ENCODE measurements at places on chromosomes 7 and 10. TPM values are rescaled to one million over a fixed set of nuclear protein-coding genes. Genes with fewer than 3 reads are reported as not detected.

The FAM53B gene
- 61.6 TPM for total RNA-seq

The MPP7 gene
- 28.7 TPM for total RNA-seq

DNA sequence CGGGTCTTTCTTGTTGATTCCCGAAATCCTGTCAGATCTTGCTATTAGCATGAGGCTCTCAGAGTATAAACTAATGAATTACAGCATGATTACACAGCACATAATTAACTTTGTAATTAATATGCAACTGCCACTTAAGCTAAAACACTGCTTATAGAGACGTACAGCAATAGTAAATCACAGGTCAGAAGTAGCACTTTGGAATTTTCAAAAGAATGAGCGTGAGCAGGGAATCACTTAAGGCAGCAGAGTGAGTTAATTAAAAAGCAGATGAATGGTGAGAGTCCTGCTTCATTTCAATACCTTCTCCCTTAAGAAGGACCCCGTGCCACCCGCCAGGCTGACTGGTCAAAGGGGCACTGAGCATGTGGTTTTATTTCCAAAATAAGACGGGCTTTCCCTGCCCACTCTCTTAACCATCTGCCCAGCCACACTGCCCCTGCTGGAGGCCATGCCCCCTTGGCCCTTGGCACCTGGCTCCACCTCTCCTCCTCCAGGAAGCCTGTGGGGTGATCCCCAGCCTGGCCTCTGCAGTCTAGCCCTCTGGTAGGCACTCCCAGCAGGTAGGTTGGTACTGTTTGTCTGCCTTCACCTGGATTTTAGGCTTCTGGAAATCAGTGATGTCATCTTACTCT is 117.8 kb downstream of the ZMIZ1 start:
- DNase-seq, result no peak

- no peak for DNase-seq
Observed at GRCh38 chr7:40866601-40867000, 731.8 kb downstream of the SUGCT start.

DNA sequence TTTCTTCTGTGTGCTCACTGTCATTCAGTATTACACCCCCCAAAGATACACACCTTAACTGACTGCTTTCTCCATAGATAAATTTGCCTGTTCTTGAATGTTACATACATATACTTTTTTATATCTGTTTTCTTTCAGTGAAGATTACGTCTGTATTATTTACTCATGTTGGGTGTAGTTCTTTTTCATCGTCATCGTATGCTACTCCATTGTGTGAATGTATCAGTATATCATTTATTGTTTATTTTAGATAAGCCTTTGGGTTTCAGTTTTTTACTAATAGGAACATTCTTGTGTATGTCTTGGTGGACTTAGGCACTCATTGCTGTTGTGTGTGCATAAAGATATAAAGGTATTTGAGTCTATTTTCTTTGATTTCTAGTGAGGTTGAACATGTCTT is 64.4 kb downstream of the SEPTIN7 start:
- no peak for DNase-seq

- DNase-seq, result no peak
Observed at GRCh38 chr10:91525896-91526712, 106.8 kb downstream of the PPP1R3C start.

DNA sequence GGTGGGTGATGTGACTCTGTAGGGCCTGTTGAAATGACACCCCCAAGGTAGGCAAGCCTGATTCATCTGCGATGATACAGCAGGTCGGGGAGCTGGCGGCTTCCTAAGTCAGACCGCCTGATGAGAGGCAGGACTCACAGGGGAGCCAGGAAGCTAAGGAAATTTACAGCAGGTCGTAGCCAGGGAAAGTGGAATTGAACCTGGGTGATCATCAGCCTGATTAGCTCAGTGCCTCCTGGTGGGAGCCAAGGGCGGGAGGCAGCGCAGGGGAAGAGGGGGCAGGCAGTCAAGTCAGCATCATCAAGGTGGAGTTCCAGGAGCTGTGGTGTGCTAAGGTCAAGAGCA is 18.5 kb upstream of the TRIM56 start:
- DNase-seq, result no peak

DNA sequence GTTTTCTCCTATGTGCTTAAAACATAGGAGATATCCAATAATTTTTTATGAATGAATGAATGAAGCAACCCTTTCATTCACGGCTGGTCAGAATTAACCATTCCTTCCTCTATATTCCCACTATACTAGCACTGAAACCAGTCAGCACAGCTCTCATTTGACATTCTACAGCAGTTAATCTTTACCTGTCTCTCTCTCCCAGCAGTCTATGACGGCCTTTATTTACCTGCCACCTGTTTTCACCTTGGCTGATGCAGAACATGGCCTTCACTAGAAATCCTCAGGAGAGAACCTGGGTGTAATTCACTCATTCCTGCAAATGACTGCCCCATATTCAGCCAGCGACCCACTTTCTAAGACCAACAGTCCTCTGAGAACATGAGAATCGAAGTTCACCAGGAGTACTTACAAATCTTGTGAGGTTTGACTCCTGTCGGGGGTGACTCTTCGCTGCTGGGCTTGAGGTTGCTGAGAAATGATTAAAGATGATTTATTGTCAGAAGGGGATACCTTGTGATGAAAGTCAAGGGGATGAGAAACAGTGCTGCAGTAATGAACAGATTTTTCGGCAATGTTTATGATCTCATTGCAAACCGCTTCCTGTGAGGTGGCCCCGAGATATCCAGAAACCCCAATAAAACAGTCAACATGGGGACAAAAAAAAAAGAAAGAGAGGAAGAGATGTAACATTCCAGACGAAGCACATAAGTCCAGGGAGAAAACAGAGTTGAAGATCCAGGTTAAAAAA is 30.9 kb upstream of the PDLIM1 start:
- DNase-seq, result no peak

The CTTNBP2 gene
- 0.06 TPM for total RNA-seq

The MSMB gene
- total RNA-seq, result not detected

The CLCN1 gene
- not detected for total RNA-seq

DNA sequence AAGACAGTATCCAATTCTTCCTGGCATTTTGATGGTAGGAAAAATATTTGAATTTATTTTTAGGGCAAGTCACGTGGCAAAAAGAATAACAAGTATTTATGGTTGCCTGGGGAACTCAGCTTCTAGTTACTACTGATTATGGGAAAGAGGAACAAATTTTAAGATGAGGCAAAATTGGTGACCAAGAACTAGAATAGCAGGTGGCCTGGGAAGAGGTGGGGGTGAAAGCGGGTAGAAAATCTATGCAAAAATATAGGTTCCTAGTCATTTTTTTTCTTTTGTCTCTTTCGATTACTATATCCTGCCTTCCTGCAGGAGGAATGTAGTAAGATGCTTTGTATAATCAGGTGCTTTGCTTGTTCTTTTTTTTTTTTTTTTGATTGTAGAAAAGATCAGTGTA is 27.8 kb downstream of the ENTPD1 start:
- DNase-seq, result no peak

DNA sequence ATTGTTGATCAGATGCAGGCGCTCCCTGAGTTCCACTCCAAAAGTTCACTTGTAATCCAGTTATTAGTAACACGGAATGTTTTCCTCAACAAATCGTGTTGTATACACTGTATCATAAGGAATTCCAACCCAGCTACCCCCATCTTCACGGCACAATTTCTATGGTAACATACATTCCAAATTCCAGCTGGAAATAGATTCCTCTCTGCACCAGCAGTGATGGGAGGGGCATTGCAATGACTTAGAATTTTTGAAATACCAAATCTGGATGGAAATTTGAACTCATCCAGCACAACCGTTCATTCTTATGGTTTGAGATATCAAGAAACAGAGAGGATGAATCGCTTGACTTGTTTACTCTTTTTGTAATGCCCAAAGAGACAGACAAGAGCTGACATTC is 38.9 kb upstream of the RHEB start:
- DNase-seq, result no peak

The GPR15LG gene
- not detected for total RNA-seq

DNA sequence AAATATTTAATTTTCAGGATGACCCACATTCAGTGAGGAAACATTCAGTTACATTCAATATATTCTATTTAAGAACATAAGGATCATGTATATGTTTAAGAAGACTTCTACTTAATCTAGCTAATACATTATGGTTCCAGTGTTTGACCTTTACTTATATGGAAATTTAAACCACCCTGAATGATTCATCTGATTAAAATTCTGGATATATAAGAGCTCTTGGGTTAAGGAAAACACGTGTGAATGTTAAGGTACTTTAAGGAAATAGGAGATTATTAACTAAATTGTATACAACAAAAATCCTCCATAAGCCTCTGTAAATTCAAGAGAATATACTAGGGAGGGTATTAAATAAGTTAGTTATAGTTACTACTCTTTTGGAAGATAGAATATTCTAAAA is 40.9 kb downstream of the HDAC9 start:
- no peak for DNase-seq

The FAM25G gene
- not detected for total RNA-seq

DNA sequence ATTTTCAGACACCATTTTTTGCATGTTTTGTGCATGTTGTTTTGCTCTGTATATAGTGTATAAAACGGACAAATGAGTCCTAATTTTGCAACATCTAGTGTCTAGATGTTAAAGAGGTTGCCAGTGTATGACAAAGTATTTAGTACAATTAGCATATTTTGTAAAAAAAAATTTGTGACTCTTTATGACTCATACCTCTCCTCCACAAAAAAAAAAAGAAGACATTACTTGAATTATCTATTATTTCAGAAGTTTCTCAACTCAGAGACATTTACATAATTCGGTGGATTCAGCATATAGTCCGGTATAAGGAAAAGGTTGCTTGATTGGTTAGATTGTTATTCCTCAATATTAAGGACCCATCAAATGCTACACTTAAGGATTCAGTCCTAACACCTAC is 26.0 kb downstream of the NUP42 start:
- DNase-seq, result no peak

- no peak for DNase-seq
Observed at GRCh38 chr7:159226011-159226702, 81.5 kb upstream of the VIPR2 start.

DNA sequence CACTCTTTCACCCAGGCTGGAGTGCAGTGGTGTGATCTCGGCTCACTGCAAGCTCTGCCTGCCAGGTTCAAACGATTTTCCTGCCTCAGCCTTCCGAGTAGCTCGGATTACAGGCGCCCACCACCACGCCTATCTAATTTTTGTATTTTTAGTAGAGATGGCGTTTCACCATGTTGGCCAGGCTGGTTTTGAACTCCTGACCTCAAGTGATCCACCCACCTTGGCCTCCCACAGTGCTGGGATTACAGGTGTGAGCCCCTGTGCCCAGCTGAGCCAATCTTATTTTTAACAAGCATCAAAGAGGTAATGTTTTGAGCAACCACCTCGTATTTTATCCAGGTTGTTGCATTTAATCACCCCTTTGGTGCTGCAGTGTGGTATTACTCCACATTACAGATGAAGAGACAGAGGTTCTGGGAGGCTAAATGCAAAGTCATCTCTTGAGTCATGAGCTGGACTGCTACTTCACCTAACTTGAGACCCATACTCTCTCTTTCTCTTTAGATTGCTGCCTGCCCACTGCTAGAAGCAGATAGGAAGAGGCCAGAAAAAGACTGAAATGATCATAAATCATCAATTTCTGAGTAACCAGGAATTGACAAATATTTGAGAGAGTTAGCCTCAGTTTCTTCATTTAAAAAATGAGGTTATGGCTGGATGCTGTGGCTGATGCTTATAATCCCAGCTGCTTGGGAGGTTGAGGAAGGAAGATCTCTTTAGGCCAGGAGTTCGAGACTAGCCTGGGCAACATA is 116.2 kb downstream of the CAMK1D start:
- DNase-seq, result no peak

GRCh38 chr7:132756484-132756990 is 180.3 kb upstream of the PLXNA4 start:
- DNase-seq, result no peak

DNA sequence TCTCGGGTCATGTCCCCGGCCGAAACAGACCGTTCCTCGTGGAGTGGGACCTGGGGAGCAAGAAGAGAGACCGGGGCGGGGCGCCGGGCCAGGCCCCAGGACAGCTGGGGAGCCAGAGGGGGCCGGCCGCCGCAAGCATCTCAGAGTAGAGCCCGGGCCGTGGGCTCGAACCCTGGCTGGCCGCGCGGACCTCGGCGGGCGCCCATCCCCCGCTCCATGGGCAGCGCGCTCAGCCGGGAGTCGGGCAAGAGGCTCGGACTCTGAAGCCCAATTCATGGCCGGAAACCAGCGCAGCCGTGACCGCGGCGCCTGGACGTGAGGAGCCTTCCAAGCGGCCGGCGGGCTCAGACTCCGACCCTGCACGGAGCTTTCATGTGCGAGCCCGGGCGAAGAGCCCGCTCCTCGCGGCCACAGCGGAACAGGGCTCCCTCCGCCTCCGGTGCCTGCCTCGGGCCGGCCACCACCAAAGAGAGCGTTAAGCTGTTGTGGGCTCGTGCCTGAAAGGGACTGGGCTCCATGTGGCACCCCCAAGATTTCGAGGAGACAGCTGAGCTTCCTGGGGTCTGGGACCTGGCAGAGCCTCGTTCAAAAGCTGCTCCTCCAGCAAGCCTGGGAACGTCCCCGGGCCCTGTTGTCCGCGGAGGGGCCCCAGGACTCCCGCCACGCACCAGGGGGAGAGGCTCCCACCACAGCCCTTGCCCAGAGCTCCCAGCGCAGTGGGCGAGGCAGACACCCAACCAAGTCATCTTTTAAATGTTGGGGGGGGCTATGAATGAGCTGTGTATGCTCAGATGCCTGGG is 757 bp upstream of the GRID1 start:
- DNase-seq, result no peak

GRCh38 chr10:62380016-62380415 is 5.8 kb downstream of the ZNF365 start:
- no peak for DNase-seq

DNA sequence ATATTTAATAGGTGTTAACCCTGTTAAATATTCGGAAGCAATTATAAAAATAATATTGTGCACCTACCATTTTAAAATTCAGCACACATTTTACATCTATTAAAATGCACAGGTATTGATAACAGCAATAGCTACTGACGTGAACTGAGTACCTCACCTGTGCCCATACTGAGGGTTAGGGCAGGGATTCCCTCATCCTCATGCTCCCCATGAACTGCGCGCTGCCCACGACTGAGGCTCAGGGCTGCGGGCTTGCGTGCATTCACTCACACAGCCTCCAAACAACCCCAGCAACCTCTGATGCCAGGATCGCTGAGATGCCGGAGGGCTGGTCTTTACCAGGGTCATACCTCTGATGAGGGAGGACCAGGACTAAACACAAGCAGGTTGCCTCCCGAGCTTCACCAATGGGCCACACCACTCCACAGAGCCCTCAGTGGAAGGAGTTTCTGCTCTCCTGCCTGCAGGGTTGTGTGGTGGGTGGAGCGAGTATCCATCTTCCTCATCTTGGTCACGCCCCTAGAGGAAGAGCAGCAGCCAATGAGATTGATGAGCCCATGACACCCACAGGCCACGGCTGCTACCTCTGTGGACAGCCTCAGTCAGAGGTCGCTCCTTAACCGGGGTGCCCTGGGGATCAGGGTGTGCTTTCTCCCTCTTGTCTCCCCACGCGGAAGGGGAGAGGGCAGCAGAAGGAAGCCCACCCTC is 478.3 kb downstream of the TNS3 start:
- no peak for DNase-seq

The TAS2R3 gene
- 2.8 TPM for total RNA-seq

- no peak for DNase-seq
Observed at GRCh38 chr10:94286901-94287300, 75.8 kb downstream of the NOC3L start.

GRCh38 chr10:129192344-129193128 is 274.5 kb upstream of the MGMT start:
- DNase-seq, result no peak

The RPEL1 gene
- not detected for total RNA-seq

Data from T-cell (primary cell).